Motor neuron (in vitro differentiated cells): ENCODE measurements at places on chromosomes 3 and 15. TPM values are rescaled to one million over a fixed set of nuclear protein-coding genes. Genes with fewer than 3 reads are reported as not detected.

DNA sequence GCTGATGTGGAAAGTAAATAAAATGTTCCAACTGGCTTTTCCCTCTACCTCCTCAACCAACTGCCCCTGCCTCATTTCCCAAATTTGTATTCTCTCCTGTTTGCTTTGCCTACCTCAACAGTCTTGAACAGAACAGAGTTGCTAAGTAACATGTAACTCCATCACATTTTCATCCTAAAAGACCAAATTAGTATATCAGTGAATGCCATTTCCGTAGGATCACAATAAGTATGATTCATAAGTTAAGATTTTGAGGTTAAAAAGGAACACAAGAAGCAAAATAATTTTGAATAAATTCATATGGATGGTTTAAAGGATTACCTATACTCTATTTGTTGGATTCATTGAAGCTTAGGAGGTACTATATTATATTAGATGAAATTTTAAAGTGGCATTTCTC, 154.9 kb downstream of the ECT2 start:
- no peak for ATAC-seq

- peak; percentile 49 for ATAC-seq
These were observed 180.8 kb downstream of the KCNAB1 start for GRCh38 chr3:156300929-156301840.

- ATAC-seq, result peak; percentile 49
These were observed 113.7 kb upstream of the RPL32 start for GRCh38 chr3:12954891-12955650.

GRCh38 chr3:129371041-129371826, 57.2 kb downstream of the EFCAB12 start:
- ATAC-seq, result no peak

DNA sequence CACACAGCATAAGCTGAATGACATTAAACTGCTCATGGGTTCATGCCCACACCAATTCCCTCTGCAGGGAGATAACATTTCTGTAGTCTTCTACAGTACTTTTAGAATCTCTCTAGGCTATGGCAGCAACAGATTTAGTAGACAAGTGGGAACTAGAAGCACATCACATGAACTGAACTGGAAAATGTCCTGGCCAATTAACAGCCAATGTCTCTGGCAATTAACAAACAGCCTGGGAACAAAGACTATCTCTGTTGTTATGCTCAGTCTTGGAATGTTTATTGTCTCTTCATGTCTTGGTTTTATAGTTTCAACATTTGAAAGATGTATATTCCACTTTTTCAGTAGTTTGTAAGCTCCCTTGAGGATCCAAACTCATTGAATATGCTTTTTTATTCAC, 523.2 kb upstream of the NAALADL2 start:
- ATAC-seq, result no peak

Gene C3orf62
- 2.0 and 3.7 TPM in 2 replicates for total RNA-seq

- ATAC-seq, result peak; percentile 67
These were observed 48.3 kb upstream of the TRIM42 start for GRCh38 chr3:140629357-140630137.

- ATAC-seq, result no peak
These were observed 57.9 kb downstream of the BTD start for GRCh38 chr3:15659254-15659975.

- no peak for ATAC-seq
These were observed 35.8 kb downstream of the NIPA2 start for GRCh38 chr15:22874256-22874655.

GRCh38 chr3:78402720-78403119, 1362.8 kb downstream of the ROBO2 start:
- no peak for ATAC-seq

DNA sequence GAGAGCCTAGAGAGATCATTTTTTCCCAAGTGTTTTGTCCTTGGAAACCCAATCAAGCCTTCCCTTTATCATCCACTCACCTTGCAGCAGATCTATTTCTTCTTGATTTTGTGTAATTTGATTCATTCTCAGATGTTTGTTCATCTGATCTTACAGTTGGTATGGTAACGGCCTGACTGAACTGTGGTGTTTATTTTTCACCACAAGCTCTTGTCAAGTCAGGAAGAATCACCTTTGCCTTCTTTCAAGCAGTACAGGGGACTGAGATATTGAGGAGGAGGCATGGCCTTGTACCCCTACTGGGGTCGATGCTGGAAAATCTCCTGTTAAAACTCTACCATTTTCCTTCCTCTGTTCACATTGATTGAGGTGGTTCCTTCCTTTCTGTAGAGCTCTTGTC, 361.4 kb upstream of the CFAP20DC start:
- no peak for ATAC-seq

GRCh38 chr3:119608405-119609000, 10.8 kb downstream of the PLA1A start:
- no peak for ATAC-seq

GRCh38 chr3:11239796-11240195, 32.4 kb upstream of the ATG7 start:
- ATAC-seq, result no peak

Gene TEX9
- total RNA-seq, result 19.1 and 22.9 TPM in 2 replicates

Gene IQCH
- total RNA-seq, result 5.0 and 7.2 TPM in 2 replicates

Gene CEP63
- 21.8 and 30.2 TPM in 2 replicates for total RNA-seq

Gene RTP1
- total RNA-seq, result 0.67 and 0.96 TPM in 2 replicates
